ENCODE measurements at places on chromosomes 2 and 18. TPM values are rescaled to one million over a fixed set of nuclear protein-coding genes. Genes with fewer than 3 reads are reported as not detected.

DNA sequence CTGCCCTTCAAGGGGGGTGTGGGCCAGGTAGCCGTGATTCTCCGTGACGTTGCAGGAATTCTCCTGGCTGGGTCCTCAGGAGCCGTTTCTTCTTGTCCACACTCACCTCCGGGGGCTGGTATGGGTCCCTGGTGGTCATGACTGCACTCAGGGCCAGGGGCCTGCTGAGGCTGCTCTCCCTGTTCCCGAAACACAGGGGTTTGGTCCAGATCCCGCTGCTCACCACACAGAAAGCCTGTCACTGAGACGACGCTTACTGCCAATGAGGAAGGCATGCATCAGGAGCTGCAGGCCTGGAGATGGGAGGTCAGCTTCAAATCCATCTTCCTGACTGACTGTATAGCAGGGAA, 160.7 kb downstream of the RTP5 start:
- H3K4me3 ChIP-seq: no peak overlapping the region
- no peak overlapping the region for H3K27ac ChIP-seq
- no peaks in the 10 kb centered on the region for H3K4me1 ChIP-seq
- H3K36me3 ChIP-seq: no peaks in the 10 kb centered on the region

DNA sequence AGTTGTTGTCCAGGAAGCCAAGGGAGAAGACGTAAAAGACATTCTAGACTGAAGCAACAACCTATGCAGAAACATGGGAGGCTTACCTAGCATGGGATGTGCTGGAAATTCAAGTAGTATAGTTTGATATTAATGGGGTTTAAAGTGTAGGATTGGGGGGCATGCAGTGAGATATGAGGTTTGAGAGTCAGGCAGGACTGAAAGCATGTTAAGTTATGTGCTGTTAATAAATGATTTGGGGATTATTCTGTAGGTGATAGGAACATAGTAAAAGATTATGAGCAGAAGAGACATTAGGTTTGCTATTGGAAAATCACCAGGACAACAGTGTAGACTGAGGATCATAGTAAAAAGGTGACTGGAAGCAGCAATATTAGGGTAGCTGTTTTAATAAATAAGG, 3.2 kb downstream of the EHBP1 start:
- H3K27ac ChIP-seq: no peak overlapping the region
- H3K27me3 ChIP-seq: no peaks in the 10 kb centered on the region
- no peaks in the 10 kb centered on the region for H3K4me1 ChIP-seq
- no peak for DNase-seq
- no peak overlapping the region for H3K4me3 ChIP-seq
- H3K36me3 ChIP-seq: no peaks in the 10 kb centered on the region

DNA sequence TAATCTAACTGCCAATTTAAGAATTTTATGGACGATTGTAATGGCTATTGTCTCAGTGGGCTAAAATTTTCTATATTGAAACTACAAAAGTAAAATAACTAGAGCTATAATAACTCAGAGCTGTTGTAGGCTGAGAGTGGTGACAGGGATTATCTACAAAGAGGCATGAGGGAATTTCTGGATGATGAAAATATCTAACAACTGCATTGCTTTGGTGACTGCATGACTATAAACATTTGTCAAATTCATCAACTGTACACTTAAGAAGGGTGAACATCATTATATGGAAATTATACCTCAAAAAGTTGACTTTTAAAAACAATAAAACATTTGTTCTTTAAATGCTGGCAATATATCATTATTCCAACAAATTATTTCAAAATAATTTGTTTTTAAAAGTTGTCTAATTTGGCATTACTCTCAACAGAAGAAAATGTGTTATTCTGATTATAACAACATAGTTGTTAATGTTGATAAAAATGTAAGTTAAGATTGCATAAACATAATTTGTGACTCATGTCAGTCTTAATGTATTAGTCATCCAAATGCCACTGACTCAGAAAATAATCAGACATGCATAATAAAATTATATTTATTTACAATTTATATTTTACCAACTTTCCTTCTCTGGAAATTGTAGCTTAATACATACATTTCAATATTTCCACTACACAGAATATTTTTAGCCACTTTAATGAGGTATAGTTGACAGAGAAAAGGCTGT, 865.1 kb upstream of the VRK2 start:
- no peaks in the 10 kb centered on the region for H3K4me1 ChIP-seq
- no peak for DNase-seq
- no peaks in the 10 kb centered on the region for H3K27me3 ChIP-seq
- no peaks in the 10 kb centered on the region for H3K36me3 ChIP-seq
- H3K27ac ChIP-seq: no peak overlapping the region

The KCNS3 gene
- 45.9 TPM for total RNA-seq

The IRS1 gene
- 10.9 TPM for total RNA-seq

- no peak overlapping the region for H3K4me3 ChIP-seq
- H3K4me1 ChIP-seq: no peaks in the 10 kb centered on the region
- H3K27ac ChIP-seq: no peak overlapping the region
These were observed 361.1 kb upstream of the ZNF521 start for GRCh38 chr18:25713103-25713502.

DNA sequence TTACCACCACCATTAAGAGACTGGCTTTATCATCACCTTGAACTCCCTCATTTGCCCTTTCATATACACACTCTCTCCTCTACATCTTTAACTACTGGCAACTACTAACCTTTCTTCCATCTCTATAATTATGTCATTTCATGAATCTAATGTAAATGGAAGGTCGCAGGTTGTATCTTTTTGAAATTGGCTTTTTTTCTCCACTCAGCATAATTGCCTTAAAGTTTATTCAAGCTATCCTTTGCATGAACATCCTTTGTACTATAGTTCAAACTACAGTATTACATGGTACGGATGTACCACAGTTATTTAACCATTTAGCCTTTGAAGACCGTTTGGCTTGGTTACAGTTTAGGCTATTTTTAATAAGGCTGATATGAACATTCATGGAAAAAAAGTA, 129.5 kb upstream of the ZNF804A start:
- H3K27me3 ChIP-seq: no peaks in the 10 kb centered on the region
- no peak overlapping the region for H3K4me3 ChIP-seq
- no peaks in the 10 kb centered on the region for H3K36me3 ChIP-seq
- H3K4me1 ChIP-seq: no peaks in the 10 kb centered on the region
- no peak for DNase-seq

Data from lung (tissue), 17 donors.